ENCODE measurements at places on chromosomes 6 and 20.
A peak's percentile ranks its signal among the peaks of the same experiment; 100 is the strongest.

GRCh38 chr6:100775667-100776066 lies 105.5 kb downstream of the ASCC3 start:
- no peak for DNase-seq

DNA sequence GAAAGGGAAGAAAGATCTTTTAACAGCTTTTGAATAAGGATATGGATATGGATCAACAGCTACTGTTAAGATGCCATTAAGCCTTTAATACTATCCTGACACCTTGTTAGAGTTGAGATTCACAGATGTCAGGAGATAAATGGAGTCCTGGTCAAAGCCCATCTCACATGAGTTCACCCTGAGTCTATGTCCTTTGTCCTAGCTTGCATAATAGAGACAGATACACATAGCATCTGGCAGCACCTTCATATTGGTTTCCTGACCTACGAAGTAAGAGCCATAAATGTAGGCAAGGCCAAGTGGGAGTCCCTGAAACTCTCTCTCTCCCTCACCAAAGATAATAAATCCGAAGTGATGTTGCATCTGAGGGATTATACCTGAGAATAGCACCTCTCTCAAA lies 79.1 kb upstream of the F13A1 start:
- DNase-seq, result no peak

DNA sequence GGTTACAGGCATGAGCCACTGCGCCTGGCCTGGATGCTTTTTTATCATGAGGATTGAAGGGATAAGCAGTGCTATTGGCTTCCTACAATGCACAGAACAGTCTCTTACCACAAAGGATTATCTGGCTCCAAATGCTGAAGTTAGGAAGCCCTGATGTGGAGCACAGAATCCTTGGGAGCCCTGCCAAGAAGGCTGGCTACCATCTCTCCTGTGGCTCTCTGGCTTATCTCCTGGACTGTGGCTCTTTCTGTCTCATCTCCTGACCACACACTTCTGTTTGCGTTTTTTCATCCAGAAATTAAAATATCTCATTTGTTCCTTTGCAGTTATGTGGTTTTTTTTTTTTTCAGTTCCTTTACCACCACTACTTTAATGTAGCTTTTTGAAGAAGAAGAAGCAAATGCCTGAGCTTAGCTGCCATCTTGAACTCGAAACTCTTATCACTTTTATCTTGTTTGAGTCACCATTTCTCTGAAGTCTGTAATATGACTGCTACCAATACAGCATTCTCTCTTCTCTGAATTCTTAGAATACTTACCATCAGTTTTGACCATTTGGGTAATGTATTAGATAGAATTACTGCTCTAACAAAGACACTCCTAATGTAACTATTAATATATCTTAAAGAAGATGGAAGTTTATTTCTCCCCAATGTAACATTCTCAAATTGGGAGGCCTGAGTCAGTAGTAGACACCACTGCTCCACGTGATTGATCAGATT lies 1044.7 kb downstream of the KIF16B start:
- DNase-seq, result no peak

GRCh38 chr6:151067684-151068596 lies 171.8 kb upstream of the AKAP12 start:
- no peak for DNase-seq

- no peak for DNase-seq
These were observed 18.1 kb upstream of the FERMT1 start for GRCh38 chr20:6140947-6141346.

GRCh38 chr6:6709106-6709505 lies 120.6 kb downstream of the LY86 start:
- DNase-seq, result no peak

DNA sequence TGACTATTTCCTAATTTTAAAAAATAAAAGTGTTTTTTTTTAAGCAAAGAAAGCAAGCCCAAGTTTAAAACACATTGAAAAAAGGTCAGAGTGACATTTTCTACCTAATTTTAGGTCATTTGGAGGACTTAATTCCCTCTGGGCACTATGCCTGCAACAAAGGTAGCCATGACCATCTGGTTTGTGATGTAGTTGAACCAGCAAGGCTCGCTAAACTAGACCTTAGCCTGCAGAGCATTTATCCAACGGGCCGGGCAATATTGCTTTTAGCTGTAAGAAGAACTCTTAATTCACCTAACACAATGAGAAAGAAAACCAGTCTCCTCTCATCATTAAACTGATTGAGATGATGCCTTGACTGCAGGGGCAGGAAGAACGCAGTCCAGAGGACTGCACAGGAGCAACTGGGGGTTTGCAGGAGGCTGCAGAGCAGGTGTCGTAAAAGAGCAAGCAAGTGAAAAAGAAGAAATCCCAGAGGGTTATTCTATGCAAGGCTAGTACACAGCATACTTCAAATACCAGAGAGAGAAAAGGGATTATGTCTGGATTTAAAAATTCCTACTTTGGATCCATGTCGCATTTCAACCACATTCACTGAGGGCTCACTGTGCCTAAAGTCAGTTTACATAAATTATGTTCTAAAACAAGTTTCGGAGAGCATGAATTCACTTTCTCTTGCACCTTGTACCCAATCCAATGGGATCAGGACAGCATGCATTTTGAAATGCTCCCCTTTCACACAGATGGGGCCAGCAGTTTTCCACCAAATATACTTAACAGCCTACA lies 12.8 kb downstream of the TRAF3IP2 start:
- no peak for DNase-seq

DNA sequence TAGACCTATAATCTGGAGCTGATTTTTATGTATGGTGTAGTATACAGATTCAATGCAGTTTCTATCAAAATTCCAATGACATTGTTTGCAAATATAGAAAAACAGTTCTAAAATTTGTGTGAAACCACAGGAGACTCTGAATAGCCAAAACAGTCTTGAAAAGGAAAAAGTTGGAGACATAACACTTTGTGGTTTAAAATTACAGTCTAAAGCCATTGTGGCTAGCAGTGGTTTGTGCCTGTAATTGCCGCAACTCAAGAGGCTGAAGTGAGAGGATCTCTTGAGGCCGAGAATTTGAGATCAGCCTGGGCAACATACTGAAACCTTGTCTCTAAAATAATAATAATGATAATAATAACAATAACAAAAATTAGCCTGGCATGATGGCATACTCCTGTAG lies 213.7 kb downstream of the CDKAL1 start:
- no peak for DNase-seq

GRCh38 chr6:99458319-99458718 lies 33.2 kb upstream of the PNISR start:
- DNase-seq, result no peak

- DNase-seq, result no peak
These were observed 303.9 kb upstream of the SGK1 start for GRCh38 chr6:134621858-134622257.

DNA sequence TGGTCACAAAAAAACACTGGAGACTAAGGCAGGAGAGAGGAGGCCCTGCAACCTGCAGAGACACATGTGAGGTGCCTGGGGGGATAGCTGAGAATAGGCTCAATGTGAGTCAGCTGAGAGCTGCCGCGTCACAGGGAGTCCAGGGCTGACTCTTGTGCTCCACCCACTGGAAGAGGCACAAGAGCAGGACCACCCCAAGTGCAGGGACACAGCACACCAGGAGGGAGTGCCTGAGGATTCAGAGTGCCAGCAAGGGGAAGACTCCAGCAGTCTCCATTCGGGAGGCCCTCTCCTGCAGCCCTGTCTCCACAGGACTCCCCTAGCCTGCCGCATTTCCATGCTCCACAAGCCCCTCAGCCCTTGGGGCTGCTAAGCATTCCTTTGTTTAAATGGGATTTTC lies 105.5 kb downstream of the HUS1B start:
- DNase-seq, result peak; percentile 22

DNA sequence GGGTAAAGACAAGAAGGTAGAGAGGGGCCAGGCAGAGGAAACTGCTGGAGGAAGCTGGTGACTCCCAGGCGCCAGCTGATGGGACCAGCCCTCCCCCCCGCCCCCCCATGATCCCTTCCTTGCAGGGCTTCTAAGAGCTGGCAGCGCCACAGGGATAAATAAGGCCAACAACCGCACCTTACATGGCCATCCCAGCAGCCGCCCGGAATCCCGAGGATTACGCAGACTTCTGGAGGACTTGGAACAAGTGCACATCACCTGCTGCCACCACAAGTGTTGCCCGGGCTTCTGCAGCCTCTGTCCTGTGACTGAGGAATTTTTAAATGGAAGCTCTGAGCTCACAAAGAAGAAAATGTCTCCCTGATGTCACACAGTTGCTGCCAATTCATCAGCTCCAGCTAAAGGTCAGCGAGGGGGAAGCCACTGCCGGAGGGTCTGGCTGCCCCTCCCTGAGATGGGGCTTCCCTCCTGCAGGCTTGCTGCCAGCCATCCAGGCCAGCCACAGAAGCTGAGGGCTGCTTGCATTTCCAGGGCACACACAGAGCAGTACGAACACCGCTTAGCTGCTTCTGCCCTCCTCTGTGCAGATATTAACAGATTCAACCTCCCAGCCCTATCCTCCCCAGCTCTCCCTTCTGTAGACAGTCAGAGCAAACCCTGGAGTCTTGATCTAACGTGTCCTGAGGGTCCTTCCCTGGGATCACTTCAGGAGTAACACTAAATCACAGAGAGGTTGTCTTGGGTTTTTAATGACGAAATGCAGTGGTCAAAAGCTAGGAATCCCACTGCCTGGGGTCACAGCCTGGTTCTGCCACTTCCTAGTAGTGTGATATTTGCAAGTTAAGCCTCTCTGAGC lies 38.6 kb upstream of the PIM1 start:
- DNase-seq, result no peak

Measured in activated naive CD4-positive, alpha-beta T cell treated with Interleukin-2 at 50 U/mL for 16 hours (primary cell).